ENCODE measurements at places on chromosomes 1 and 21.

DNA sequence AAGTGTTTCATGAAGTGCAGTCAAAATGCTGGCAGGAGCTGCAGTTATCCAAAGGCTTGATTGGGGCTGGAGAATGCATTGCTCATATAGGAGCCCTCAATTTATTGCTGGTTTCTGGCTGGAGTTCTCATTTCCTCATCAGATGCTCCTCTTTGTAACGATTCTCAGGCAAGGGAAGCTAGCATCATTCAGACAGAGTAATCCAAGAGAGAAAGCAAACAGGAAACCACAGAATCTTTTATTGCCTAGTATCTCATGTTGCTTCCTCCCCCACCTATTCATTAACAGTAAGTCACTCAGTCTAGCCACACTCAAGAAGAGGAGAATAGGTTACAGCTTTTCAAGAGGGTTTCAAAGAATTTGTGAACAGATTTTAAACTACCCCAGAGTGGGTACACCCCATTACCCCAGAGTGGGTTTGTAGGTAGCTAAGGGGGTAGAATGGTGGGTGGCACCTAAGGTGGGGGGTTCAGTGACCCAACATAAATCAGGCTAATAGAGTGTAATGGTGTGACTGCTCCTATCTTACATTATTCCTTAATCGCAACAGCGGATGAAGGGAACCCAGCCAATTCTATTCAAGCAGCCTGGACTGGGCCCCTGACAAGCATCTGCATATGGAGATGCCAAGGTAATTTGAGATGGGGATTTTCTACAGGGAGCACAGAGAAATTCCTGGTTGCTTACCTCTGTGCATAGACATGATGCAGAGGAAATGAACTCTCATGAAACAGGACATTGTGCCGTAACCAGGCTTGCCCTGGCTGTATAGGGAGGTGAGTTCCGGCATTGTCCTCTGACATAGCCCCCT, 67.1 kb downstream of the KCNJ15 start:
- no peak for DNase-seq

DNA sequence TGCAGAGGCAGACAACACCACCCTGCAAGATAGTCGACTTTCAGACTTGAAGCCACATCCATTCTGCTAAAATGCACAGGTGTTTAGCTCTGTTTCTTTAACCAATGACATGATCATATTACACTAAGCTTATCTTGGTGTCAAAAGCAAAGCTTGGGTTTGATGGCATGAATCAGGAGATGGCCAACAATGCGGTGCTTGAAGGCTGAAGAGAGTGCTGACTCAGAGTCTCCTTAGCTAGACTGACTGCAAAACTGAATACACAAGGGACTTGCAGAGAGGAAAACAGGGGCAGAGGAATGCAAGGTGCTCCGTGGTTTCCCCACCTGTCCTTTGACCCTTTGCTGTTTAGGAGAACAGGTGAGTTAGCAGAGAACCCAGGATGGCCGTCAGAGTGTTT, 262.6 kb downstream of the SIPA1L2 start:
- no peak for DNase-seq

DNA sequence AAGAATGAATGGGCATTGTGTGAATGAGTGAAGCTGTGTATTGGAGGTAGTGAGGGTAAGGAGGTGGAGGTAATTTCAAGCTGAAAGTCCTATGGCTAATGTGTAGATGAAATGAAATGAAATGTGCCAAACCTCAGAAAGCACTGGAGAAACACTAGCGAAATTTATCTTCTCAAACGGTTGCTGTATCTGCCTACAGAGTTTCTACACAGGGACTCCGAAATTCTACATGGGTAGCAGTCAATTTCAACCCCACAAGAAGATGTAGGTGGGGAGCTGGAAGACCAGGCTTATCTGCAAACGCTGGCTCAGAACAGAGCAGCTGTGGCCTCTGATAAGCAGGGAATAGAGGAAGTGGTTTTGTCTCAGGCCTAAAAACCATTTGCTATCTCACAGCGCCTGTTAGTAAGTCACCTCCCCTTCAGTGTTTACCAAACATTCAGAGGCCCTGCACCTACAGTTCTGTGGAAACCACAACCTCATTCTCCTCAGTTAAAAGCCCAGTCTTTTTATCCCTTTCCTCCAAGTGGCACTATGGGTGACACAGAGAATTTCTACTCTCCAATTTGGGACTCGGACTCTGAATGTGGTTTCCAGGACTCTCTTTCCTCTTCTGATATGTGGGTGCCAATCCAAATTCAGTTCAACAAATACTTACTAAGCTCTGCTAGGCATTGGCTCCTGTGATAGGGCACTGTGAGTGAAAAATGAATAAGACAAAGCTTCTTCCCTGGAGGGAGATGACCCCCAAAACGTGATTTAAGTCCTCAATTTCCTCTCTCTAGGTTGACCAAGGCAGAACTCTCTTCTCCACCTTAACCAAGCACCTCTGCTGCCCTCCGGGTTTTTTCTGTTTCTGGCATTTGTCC, 17.2 kb upstream of the SLAMF6 start:
- DNase-seq = no peak

- no peak for DNase-seq
Observed at GRCh38 chr1:42690477-42691156, 8.4 kb downstream of the YBX1 start.

GRCh38 chr1:212566522-212567479, 41.8 kb upstream of the ATF3 start:
- peak; percentile 69 for DNase-seq

DNA sequence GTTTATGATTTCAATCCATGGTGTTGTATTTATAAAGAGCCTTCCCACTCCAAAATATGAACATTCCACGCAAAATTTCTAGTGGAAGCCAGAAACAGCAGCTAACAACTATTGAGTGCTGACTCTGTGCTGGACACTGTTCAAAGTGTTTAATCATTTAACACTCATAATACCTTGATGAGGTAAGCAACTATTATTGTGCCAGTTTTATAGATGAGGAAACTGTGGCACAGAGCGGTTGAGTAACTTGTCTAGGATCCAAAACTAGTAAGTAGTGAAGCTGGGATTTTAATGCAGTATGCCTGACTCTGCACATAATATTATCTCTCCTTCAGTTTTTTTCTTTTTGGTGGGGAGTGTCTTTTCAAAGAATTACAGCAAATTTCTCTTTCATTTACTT, 228.3 kb downstream of the SLC35F3 start:
- no peak for DNase-seq

DNA sequence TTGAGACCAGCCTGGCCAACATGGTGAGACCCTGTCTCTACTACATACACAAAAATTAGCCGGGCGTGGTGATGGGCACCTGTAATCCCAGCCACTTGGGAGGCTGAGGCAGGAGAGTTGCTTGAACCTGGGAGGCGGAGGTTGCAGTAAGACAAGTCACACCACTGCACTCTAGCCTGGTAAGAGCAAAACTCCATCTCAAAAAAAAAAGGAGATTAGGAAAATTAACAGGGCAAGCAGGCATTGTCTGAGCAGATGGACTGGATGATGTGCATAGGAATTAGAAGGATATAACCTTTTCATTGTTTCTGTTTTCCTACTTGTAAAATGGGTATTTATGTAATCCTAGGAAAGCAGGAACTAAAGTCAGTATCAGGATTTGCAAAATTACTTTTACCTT, 15.6 kb downstream of the TARDBP start:
- DNase-seq = no peak

DNA sequence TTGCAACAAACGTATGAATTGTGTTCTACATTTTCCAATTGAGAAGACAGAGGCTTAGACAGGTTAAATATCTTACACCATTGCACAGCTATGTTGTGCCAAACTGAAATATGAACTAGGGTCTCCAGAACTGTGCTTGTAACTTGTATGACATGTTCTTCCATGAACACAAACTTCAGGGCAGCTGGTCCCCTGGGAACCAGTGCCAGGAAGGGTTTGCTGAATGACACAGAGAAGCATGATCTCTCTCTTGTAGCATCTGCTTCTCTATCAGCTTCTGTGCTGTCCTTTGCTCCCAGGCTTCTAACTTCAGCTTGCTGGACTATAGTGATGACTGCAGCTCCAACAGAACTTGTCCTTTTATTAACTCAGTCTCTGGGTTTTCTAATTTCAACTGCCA, 385.5 kb downstream of the SIPA1L2 start:
- DNase-seq = no peak

DNA sequence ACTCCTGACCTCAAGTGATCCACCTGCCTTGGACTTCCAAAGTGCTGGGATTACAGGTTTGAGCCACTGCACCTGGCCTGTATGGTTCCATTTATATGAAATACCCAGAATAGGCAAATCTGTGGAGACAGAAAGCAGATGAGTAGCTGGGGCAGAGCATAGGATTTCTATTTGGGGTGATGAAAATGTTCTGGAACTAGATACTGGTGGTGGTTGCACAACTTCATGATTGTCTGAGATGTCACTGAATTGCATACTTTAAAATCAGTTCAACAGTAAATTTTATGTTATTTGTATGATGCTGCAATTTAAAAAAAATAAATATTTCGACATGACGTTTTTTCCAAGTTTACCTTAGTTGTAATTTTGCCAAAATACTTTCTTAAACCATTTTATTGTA, 23.9 kb downstream of the ITSN1 start:
- DNase-seq = no peak

- peak; percentile 31 for DNase-seq
Observed at GRCh38 chr1:182702826-182703524, 18.6 kb upstream of the RGS8 start.

- DNase-seq = peak; percentile 63
Observed at GRCh38 chr1:93591676-93592550, 89.7 kb downstream of the BCAR3 start.

All from NCI-H2081 treated with DMSO at 0.1 percent for 48 hours (cell line).